Tibial nerve (tissue), 4 donors: ENCODE measurements at places on chromosomes 2 and 18. TPM values are rescaled to one million over a fixed set of nuclear protein-coding genes. Genes with fewer than 3 reads are reported as not detected.

The TRPM8 gene
- total RNA-seq = not detected

The TNFAIP6 gene
- 4.8 TPM for total RNA-seq

The COL4A3 gene
- total RNA-seq = 8.6 TPM

The GPR75 gene
- total RNA-seq = 1.9 TPM

The ACTG2 gene
- 20.1 TPM for total RNA-seq

The HNMT gene
- total RNA-seq = 21.8 TPM

The RGPD3 gene
- 0.30 TPM for total RNA-seq

The CNDP2 gene
- 87.8 TPM for total RNA-seq

The PAIP2B gene
- 5.7 TPM for total RNA-seq

The CARF gene
- 14.4 TPM for total RNA-seq

The MC5R gene
- total RNA-seq = not detected

The NR4A2 gene
- total RNA-seq = 25.3 TPM

The MAP2 gene
- 31.7 TPM for total RNA-seq

The LCT gene
- total RNA-seq = not detected

The CAB39 gene
- 68.0 TPM for total RNA-seq

The BCL2 gene
- total RNA-seq = 79.1 TPM

The LHCGR gene
- 5.7 TPM for total RNA-seq

The PSMA8 gene
- total RNA-seq = not detected

The SSB gene
- total RNA-seq = 79.2 TPM

The KIF1A gene
- 41.2 TPM for total RNA-seq

The CTLA4 gene
- not detected for total RNA-seq

The FMNL2 gene
- total RNA-seq = 96.3 TPM

The SPP2 gene
- total RNA-seq = not detected

The ZNF519 gene
- 9.0 TPM for total RNA-seq

The GNAL gene
- total RNA-seq = 17.3 TPM

The GPR39 gene
- 0.22 TPM for total RNA-seq

The COL3A1 gene
- 205 TPM for total RNA-seq

The TDRD15 gene
- total RNA-seq = not detected

The IL36A gene
- not detected for total RNA-seq

The ABCG5 gene
- total RNA-seq = not detected

The STPG4 gene
- total RNA-seq = 1.4 TPM

The ADCYAP1 gene
- not detected for total RNA-seq

The CPO gene
- total RNA-seq = 0.39 TPM

The CPLX4 gene
- total RNA-seq = not detected

The CKAP2L gene
- total RNA-seq = not detected

The ARL4C gene
- 10.8 TPM for total RNA-seq

The AQP12A gene
- total RNA-seq = not detected

The RSAD2 gene
- 3.1 TPM for total RNA-seq

The KCNJ3 gene
- total RNA-seq = 11.8 TPM

The CYB5A gene
- total RNA-seq = 490 TPM

The SLC11A1 gene
- total RNA-seq = 19.0 TPM

The PUM2 gene
- total RNA-seq = 78.2 TPM

The MBD2 gene
- total RNA-seq = 39.1 TPM

The CHPF gene
- total RNA-seq = 71.7 TPM

The PLGLB1 gene
- total RNA-seq = 3.6 TPM

The MLPH gene
- 41.4 TPM for total RNA-seq

The CD8A gene
- total RNA-seq = not detected

The NAT8 gene
- not detected for total RNA-seq
